Camera-type eye (tissue), 1 donor: ENCODE measurements at places on chromosomes 5 and 9. TPM values are rescaled to one million over a fixed set of nuclear protein-coding genes. Genes with fewer than 3 reads are reported as not detected.

IL6ST gene
- 264 TPM for total RNA-seq

DAB2IP gene
- 38.5 TPM for total RNA-seq

SPIN1 gene
- total RNA-seq, result 209 TPM

ANKRD31 gene
- total RNA-seq, result 1.5 TPM

TXNDC8 gene
- total RNA-seq, result not detected

INSL4 gene
- not detected for total RNA-seq

SLC1A3 gene
- total RNA-seq, result 183 TPM

PCDHGA11 gene
- total RNA-seq, result 19.0 TPM

ORM1 gene
- total RNA-seq, result not detected

CLTB gene
- 68.9 TPM for total RNA-seq

BTNL8 gene
- not detected for total RNA-seq

SLC46A2 gene
- not detected for total RNA-seq
